ENCODE measurements at places on chromosomes 12 and 14. TPM values are rescaled to one million over a fixed set of nuclear protein-coding genes. Genes with fewer than 3 reads are reported as not detected.

DNA sequence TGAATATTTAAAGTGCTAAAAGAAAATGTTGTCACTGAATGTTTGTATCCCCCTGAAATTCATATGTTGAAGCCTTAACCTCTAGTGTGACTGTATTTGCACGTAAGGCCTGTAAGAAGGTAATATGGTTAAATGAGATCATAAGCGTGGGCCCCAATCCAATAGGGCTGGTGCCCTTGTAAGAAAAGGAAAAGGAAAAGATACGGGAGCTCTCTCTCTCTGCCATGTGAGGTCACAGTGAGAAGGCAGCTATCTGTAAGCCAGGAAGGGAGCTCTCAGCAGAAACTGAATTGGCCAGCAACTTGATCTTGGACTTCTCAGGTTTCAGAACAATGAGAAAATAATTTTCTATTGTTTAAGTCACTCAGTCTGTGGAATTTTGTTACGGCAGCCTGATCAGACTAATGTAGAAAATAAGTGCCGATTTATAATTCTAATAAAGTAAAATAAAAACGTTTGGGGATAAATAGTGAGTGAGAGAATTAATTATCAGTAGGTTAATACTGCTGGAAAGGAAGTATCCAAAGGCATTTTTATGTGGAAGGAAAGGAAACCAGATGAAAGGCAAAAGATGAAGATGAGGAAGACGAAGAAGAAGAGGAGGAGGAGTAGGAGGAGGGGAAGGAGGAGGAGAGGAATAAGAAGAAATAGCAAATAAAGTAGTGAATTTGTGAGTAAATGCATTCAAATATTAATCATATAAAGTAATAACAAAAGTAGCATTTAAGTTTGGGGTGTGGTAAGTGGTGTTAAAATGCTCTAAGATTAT lies 188.5 kb upstream of the KRR1 start:
- no peaks in the 10 kb centered on the region for H3K27me3 ChIP-seq
- peaks cover 92% of the 10 kb centered on the region for H3K4me1 ChIP-seq
- no peak for DNase-seq
- H3K4me3 ChIP-seq, result 0 out of 2 replicates have a peak overlapping the region, but pooled peaks have one; percentile 17
- H3K27ac ChIP-seq, result peak overlapping the region; percentile 100
- no peaks in the 10 kb centered on the region for H3K36me3 ChIP-seq

The ISCU gene
- 89.6 TPM for total RNA-seq

GRCh38 chr12:112153181-112153892 lies 28.0 kb downstream of the TRAFD1 start:
- no peak overlapping the region for H3K4me3 ChIP-seq
- H3K27me3 ChIP-seq, result no peaks in the 10 kb centered on the region
- no peak overlapping the region for H3K27ac ChIP-seq

GRCh38 chr12:12353807-12354206 lies 3.1 kb upstream of the BORCS5 start:
- no peak overlapping the region for H3K27ac ChIP-seq
- H3K36me3 ChIP-seq, result no peaks in the 10 kb centered on the region
- H3K27me3 ChIP-seq, result no peaks in the 10 kb centered on the region
- H3K4me1 ChIP-seq, result peaks cover 15% of the 10 kb centered on the region
- no peak overlapping the region for H3K4me3 ChIP-seq

The IFI27 gene
- 3.8 TPM for total RNA-seq

GRCh38 chr12:43131301-43131700 lies 420.7 kb downstream of the ADAMTS20 start:
- H3K36me3 ChIP-seq, result no peaks in the 10 kb centered on the region
- H3K27ac ChIP-seq, result no peak overlapping the region
- H3K27me3 ChIP-seq, result no peaks in the 10 kb centered on the region
- H3K4me1 ChIP-seq, result no peaks in the 10 kb centered on the region
- DNase-seq, result no peak
- H3K4me3 ChIP-seq, result no peak overlapping the region

The INHBC gene
- 0.20 TPM for total RNA-seq

The SLC8B1 gene
- 30.9 TPM for total RNA-seq

- no peaks in the 10 kb centered on the region for H3K27me3 ChIP-seq
- DNase-seq, result no peak
- no peaks in the 10 kb centered on the region for H3K4me1 ChIP-seq
Measured at GRCh38 chr12:95385246-95386035, 88.5 kb upstream of the METAP2 start.

DNA sequence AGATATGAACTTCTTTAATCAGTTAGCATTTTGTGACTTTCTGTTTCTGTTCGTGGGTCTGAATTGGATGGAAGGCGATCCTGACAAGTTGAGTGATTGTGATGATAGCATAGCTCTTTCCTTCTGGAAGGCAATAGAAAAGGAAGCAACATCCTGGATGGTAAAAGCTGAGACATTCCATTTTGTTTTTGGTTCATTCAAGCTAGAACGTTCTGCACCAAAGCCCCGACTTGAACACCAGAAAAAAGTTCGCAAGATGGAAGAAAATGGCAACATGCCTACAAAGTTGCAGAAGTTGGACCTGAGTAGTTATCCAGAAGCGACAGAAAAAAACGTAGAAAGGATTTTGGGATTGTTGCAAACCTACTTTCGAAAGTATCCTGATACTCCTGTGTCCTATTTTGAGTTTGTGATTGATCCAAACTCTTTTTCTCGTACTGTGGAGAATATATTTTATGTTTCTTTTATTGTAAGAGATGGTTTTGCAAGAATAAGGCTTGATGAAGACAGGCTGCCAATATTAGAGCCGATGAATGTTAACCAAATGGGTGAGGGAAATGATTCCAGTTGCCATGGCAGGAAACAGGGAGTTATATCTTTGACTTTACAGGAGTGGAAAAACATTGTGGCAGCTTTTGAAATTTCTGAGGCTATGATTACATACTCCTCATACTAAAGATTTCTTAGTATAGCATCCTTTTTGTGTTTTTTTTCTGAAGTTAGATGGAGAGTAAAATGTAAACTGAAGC lies 896 bp downstream of the EID3 start:
- peaks cover 35% of the 10 kb centered on the region for H3K4me1 ChIP-seq
- H3K27ac ChIP-seq, result no peak overlapping the region
- no peaks in the 10 kb centered on the region for H3K27me3 ChIP-seq
- H3K4me3 ChIP-seq, result no peak overlapping the region
- DNase-seq, result no peak

The TMEM120B gene
- 20.5 TPM for total RNA-seq

The SERPINA9 gene
- not detected for total RNA-seq

DNA sequence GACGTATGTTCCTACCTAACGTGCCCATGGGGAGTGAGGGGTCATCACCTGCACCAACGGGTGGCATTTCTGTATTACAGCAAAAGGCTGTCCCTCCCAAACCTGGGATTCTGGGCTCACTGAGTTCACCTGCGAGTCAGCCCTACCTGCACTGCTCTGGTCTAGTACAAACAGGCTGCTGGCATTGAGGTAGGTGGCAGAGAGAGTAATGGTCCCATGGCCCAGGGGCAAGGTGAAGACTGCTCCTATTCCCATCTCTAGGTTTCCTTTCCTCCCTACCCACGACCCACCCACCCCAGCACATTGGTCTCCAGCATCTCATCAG lies 421 bp downstream of the SUOX start:
- peaks cover 13% of the 10 kb centered on the region for H3K36me3 ChIP-seq
- peaks cover 8% of the 10 kb centered on the region for H3K4me1 ChIP-seq
- no peaks in the 10 kb centered on the region for H3K27me3 ChIP-seq
- peak overlapping the region; percentile 76 for H3K4me3 ChIP-seq

- H3K36me3 ChIP-seq, result no peaks in the 10 kb centered on the region
- H3K4me1 ChIP-seq, result no peaks in the 10 kb centered on the region
- no peak overlapping the region for H3K4me3 ChIP-seq
- no peak overlapping the region for H3K27ac ChIP-seq
- H3K27me3 ChIP-seq, result no peaks in the 10 kb centered on the region
Measured at GRCh38 chr12:49872781-49873181, 29.9 kb upstream of the BCDIN3D start.

The RD3L gene
- total RNA-seq, result not detected

- no peaks in the 10 kb centered on the region for H3K36me3 ChIP-seq
- no peaks in the 10 kb centered on the region for H3K27me3 ChIP-seq
- no peak overlapping the region for H3K27ac ChIP-seq
- DNase-seq, result no peak
Measured at GRCh38 chr12:104452087-104452486, 4.7 kb upstream of the CHST11 start.

DNA sequence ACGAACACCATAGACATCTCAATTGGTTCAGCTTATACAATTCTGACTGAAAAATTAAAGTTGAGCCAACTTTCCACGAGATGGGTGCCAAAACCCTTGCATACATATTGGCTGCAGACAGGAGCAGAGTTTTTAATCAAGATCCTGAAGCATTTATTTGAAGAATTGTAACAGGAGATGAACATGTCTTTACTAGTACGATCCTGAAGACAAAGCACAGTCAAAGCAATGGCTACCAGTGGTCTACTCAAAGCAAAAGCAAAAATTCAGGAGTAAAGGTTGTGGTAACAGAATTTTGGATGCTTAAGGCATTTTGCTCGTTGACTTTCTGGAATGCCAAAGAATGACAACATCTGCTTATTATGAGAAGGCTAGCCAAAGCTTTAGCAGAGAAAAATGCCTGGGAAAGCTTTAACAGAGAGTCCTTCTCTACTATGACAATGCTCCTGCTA lies 20.7 kb downstream of the ZDHHC17 start:
- no peak overlapping the region for H3K4me3 ChIP-seq
- H3K27me3 ChIP-seq, result no peaks in the 10 kb centered on the region
- no peaks in the 10 kb centered on the region for H3K36me3 ChIP-seq
- no peak overlapping the region for H3K27ac ChIP-seq
- no peak for DNase-seq
- no peaks in the 10 kb centered on the region for H3K4me1 ChIP-seq

The VDR gene
- total RNA-seq, result 9.5 TPM

- H3K36me3 ChIP-seq, result no peaks in the 10 kb centered on the region
- DNase-seq, result no peak
- H3K4me3 ChIP-seq, result no peak overlapping the region
- H3K4me1 ChIP-seq, result peaks cover 25% of the 10 kb centered on the region
- no peaks in the 10 kb centered on the region for H3K27me3 ChIP-seq
Measured at GRCh38 chr12:123085066-123085465, 65.8 kb downstream of the PITPNM2 start.

GRCh38 chr14:55116246-55117030 lies 12.6 kb upstream of the LGALS3 start:
- H3K4me3 ChIP-seq, result no peak overlapping the region
- H3K27ac ChIP-seq, result no peak overlapping the region
- H3K36me3 ChIP-seq, result no peaks in the 10 kb centered on the region

The NGB gene
- total RNA-seq, result not detected

The DIO3 gene
- total RNA-seq, result 0.34 TPM

DNA sequence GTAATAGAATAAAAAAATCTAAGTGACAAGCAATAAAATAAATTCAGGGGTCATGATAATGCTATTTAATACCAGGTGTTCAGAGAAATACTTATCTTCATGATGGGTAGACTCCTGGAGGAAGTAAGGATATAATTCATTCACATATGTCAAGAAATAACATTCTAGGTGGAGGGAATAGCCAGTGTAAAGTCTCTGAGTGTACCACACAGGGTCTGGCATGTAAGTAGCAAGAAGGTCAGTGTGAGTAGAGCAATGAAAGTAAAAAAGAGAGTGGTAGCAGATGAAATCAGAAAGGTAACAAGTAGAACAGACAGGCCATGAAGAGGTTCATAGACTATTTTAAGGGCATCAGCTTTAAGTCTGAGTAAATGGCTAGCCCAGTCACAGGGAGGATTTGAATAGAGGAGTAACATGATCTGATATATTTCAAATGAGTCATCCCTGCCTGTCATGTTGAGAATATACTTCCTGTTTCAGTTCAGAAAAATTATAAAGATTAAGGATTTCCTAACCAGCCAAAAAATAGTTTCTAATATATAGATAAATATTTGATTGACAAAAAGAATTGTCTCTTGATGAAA lies 519.9 kb downstream of the C12orf50 start:
- H3K27ac ChIP-seq, result no peak overlapping the region
- peak; percentile 44 for DNase-seq
- no peaks in the 10 kb centered on the region for H3K27me3 ChIP-seq
- no peaks in the 10 kb centered on the region for H3K36me3 ChIP-seq
- H3K4me1 ChIP-seq, result peaks cover 4% of the 10 kb centered on the region
- H3K4me3 ChIP-seq, result no peak overlapping the region

- H3K27ac ChIP-seq, result no peak overlapping the region
- H3K4me3 ChIP-seq, result no peak overlapping the region
- H3K27me3 ChIP-seq, result no peaks in the 10 kb centered on the region
- DNase-seq, result no peak
- no peaks in the 10 kb centered on the region for H3K36me3 ChIP-seq
Measured at GRCh38 chr14:62301911-62302310, 539.7 kb downstream of the SNAPC1 start.

- no peak overlapping the region for H3K4me3 ChIP-seq
- H3K27ac ChIP-seq, result no peak overlapping the region
- no peaks in the 10 kb centered on the region for H3K36me3 ChIP-seq
- no peak for DNase-seq
- H3K27me3 ChIP-seq, result peaks cover 20% of the 10 kb centered on the region
Measured at GRCh38 chr12:100539202-100539601, 34.3 kb upstream of the GAS2L3 start.

DNA sequence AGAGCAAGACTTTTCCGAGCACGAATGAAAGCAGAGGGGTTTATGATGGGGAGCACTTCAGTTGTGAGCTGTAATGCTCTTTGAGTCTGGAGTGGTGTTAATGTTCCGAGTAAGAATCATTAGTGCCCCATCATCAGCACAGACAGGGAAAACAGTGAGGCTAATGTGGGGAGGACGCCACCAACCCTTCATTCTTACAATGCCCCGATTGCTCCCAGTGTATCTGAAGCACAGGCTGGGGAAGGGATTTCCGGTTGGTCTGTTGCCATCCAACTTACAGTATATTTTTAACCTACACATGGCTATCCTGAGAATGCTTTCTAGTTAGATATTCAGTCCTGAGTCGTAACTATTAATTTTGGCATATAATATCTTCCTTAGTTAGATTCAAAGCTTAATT lies 141.6 kb downstream of the APAF1 start:
- H3K4me3 ChIP-seq, result no peak overlapping the region
- H3K36me3 ChIP-seq, result no peaks in the 10 kb centered on the region
- DNase-seq, result no peak
- H3K4me1 ChIP-seq, result no peaks in the 10 kb centered on the region
- peaks cover 76% of the 10 kb centered on the region for H3K27me3 ChIP-seq
- H3K27ac ChIP-seq, result no peak overlapping the region

- H3K4me3 ChIP-seq, result no peak overlapping the region
- H3K27ac ChIP-seq, result no peak overlapping the region
- DNase-seq, result no peak
- peaks cover 5% of the 10 kb centered on the region for H3K27me3 ChIP-seq
- no peaks in the 10 kb centered on the region for H3K4me1 ChIP-seq
- H3K36me3 ChIP-seq, result no peaks in the 10 kb centered on the region
Measured at GRCh38 chr12:108333898-108334699, 5.0 kb downstream of the CMKLR1 start.

DNA sequence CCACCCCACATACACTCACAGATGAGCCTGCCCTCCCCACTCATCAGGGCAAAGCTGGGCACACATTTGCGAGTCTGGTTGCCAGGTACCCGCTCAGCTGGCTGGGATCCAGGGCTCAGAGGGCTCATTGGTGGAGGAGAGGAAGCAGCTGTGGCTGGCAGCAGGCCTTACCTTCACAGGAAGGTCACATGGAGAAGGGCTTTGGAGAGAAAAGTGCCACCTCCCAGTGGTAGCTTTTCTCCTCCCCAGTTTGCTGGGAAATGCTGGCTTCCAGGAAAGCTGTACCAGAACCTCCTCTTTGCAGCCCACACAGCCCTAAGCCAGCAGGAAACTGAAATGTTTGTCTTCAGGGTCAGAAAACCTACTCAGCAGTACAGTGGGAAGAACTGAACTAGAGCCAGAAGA lies 55.6 kb downstream of the LGMN start:
- H3K36me3 ChIP-seq, result no peaks in the 10 kb centered on the region
- peaks cover 9% of the 10 kb centered on the region for H3K27me3 ChIP-seq
- H3K27ac ChIP-seq, result no peak overlapping the region
- DNase-seq, result no peak
- peaks cover 43% of the 10 kb centered on the region for H3K4me1 ChIP-seq
- H3K4me3 ChIP-seq, result no peak overlapping the region
